ENCODE measurements at places on chromosomes 12 and 14.

GRCh38 chr12:121712190-121712460 is 427 bp upstream of the TMEM120B start:
- no peak for DNase-seq

DNA sequence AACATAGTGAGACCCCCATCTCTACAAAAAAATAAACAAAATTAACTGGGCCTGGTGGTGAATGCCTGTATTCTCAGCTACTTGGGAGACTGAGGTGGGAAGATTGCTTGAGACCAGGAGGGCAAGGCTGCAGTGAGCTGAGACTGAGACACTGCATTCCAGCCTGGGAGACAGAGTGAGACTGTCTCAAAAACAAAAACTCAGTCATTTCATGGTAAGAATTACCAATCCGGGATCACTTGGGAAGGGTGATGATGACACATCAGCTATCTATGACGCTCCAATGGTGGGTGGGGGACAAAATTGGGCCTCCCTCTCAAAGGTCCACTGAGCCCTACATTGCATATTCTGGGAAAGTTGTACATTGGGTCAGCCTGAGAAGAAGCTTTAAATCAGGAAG is 47.7 kb downstream of the SERPINA3 start:
- no peak for DNase-seq

DNA sequence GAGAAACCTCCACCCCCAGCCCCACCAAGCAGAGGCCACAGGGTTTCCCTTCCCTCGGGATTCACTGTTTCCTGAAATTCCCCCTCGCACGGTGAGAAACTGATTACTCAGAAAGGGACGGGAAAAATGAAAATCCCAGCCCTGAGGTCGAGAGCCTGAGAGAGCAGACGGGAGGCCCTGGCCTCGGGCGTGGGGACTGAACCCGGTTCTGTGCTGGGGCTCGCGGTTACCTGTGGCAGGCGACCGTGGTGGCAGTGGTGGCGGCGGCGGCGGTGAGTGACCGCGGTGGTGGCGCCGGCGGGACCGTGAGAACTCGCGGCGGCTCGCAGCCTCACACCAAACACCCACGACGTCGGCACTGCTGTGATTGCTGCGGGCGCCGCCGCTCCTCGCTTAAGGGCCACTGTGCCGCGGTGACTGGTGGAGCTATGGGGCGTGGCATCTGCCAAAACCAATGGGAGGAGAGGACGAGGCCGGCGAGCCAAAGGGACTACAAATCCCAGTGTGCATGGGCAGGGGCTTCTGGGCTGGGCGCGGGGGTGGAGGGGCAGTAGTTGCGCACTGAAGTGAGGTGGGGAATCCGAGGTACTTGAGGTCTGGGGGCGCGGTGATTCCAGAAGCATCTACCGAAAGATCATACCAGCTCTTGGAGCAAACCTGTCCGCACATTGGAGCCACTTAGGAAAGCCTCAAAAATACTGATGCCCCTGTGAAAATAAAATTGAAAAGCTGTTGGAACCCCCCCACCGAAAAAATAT is at the start of gene LGMN:
Gene LGMN (minus strand): TSS at position 369 of the 758 bp plus-strand sequence. CDS start 15,841 bp downstream, outside the sequence.
- peak; percentile 95 for DNase-seq

GRCh38 chr14:90585106-90585505 is 188.3 kb downstream of the CALM1 start:
- no peak for DNase-seq

GRCh38 chr12:94254270-94254669 is 105.9 kb downstream of the PLXNC1 start:
- no peak for DNase-seq

DNA sequence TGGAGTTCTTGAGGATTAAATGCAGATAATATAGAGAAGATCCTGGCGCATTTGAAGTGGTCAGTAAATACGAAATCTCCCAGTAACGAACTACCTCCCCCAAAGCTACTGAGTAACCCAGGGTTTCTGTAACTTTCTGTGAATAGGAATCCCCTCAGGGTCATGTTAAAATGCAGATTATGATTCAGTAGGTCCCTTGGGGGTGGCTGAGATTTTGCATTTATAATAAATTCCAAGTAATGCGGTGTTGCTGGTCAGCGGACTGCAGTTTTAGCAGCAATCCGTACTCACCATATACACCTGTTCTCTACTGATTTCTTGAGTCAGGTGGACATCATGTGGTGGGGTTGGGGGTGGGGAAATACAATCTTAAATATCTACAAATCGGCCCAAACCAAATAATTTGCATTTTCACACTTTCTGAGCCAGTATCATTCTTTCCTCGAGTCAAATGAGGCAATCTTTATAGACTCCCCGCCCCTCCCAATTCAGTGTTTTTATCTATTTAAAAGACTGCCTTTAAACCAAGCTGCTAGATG is 868 bp downstream of the SPATA7 start:
- DNase-seq: no peak

GRCh38 chr12:75944905-75945432 is 86.6 kb downstream of the PHLDA1 start:
- DNase-seq: no peak

DNA sequence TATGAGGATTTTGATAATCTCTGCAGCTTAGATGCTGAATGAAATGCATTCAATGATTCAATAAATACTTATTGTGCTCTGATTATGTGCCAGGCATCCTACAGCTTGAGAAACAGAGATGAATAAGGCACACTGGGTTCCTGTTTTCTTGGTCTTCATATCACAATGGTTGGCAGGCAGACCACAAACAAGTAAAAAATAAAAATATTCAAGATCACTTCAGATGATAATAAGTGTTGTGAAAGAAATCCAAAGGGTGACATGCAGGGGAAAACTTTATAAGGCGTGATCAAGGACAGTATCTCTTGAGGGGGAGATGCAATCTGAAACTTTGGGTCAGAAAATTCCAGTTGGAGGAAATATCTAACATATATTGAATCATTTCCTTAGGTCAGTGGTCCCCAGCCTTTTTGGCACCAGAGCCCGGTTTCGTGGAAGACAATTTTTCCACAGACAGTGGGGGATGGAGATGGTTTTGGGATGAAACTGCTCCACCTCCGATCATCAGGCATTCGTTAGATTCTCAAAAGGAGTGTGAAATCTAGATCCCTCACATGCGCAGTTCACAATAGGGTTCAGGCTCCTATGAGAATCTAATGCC is 73.7 kb upstream of the RAP1B start:
- DNase-seq: no peak

DNA sequence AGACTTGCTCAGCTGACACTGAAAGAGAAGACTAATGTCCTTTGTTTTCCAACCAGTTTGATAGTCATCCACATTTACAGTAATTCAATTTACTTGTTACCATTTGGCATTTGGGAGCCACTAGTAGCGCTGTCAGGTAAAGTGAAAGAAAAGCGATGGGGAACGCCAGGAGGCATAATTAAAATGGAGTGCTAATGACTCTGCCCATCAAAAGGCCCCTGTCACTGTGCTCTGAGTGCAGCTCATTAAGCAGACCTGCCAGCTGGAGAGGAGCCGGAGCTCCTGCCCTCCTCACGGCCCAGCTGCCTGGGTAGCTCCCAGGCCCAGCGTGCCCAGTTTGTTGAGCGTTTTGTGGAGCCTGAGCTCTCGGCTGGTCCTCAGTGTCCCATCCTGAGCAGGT is 463.6 kb upstream of the CCDC196 start:
- no peak for DNase-seq

DNA sequence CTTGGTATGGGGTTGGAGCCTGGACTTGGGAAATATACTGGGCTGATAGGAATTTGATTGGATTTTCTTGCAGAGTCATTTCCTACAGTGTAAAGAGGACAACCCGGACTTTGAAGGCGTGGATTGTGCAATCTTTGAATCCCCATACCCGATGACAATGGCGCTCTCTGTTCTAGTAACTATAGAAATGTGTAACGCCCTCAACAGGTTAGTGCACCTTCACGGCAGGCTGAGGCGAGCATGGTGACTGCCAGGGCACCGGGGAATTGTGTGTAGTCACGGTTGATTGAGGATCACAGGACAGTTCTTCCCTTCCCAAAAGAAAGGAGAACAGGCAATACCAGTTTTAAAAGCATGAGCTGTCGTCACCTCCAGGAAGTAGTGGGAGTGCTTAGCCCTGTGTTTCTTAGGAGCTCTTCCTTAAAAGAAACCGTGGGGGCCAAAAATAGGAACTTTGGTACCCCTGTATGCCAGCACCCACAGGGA is 58.3 kb downstream of the ANAPC7 start:
- no peak for DNase-seq

- no peak for DNase-seq
Observed at GRCh38 chr12:122942637-122943036, 23.6 kb downstream of the ABCB9 start.

DNA sequence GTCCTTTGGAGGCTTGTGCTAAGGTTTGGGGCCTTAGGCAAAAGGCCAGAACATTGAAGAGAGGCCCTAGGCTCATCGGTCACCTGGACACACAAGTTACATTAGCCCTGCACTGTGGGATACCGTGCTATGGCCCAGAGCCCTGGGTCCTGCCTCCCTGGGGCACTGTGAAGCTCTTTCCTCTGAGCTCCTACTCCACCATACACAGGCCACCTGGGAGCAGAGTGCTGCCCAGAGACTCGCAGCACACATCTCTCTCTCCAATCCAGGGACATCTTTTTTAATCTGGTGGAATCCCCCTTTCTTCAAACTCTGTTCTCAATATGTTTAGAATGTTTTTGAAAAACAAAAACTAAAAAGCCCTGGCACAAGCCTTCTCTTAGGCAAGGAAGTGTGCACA is 314.2 kb upstream of the RGS6 start:
- DNase-seq: no peak

- DNase-seq: no peak
Observed at GRCh38 chr12:6666211-6666610, 3.3 kb upstream of the ING4 start.

- DNase-seq: no peak
Observed at GRCh38 chr12:45726603-45727300, 2.8 kb upstream of the ARID2 start.

DNA sequence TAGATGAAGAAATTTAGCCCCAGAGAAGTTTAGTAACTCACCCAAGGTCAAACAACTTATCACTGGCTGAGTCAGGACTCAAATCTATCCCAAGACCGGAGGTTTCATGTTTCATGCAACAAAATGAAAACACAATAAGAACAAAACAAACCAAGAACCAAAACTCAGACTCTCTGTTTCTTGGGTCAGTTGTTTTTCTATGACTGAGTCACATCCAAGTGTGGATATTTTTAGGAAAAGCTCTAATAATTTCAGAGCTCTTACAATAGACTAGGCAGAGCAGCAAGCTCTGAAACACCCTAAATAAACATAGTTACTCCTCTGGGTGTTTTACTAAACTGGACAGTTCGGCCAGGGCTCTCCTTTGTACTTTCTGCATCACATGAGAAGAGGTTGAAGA is 87.6 kb upstream of the PRB2 start:
- DNase-seq: peak; percentile 70

GRCh38 chr12:109777544-109777943 is 55.7 kb downstream of the TRPV4 start:
- DNase-seq: peak; percentile 52

- DNase-seq: no peak
Observed at GRCh38 chr14:64612021-64612380, 62.2 kb downstream of the PPP1R36 start.

DNA sequence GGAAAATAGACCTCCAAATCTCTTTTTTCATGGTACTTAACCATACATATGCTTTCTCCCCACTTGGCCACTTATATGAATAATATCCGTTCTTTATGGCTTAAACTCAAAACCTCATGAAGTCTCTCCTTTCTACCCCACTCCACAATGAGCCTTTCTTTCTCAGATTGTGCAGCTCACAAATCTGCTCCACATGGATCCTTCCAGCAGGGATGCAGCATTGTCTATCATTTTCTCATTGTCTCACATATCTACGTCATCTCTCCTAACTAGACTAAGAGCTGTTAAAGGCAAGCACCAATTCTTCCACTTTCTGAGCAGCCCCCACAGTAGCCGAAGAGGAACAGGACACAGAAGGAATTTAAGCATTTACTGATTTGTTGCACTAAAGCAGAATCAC is 106.4 kb downstream of the HECTD4 start:
- no peak for DNase-seq

GRCh38 chr12:118959985-118960560 is 21.3 kb upstream of the SRRM4 start:
- DNase-seq: no peak

GRCh38 chr12:46918631-46919030 is 92.8 kb upstream of the SLC38A4 start:
- DNase-seq: no peak

DNA sequence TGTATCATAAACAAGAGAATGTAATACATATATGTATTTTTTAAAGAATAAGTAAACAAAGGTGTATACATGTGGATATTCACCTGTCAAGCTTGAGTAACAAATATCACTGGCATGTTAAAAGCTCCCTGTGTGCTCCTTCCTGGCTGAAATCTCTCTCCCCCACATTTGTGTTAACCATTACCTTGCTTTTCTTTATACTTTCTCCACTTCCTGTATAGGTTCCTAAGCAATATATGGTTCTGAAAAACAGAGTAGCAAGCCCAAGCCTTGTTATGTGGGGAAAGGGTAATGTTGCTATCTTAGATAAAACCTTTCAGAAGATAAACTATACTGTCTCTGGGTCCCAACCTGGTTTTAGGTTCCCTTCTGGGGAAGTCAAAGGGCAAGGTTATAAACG is 32.3 kb upstream of the TBC1D30 start:
- DNase-seq: no peak

DNA sequence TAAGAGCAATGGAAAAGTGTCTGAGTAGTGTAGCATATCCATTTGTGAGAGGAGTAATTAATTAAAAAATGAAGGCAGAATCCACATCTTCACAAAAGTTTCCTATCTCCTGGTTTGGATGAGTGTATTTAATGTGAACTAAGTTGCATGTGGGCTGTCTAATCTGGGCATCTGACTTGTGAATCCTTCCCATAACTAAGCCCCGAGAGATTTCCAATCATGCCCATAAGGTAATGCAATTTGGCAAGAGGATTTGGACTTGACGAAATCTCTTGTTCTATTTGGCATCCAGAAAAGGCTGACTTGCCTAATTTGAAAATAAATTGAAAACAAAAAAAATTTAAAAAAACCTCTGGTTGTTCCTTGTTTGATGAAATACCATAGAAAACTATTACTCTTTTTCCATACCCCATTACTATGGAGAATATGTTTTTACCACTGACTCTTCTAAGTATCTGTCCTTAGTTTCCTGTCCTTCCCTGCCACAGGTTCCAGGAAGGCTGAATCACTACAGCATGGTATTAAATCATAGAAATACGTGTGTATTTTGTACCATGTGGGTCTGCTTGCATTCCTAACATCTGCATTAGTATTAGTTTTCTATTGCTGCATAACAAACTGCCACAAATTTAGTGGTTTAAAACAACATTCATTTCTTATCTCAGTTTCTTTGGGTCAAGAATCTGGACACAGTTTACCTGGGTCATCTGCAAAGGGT is 48.4 kb downstream of the ETV6 start:
- DNase-seq: peak; percentile 83

GRCh38 chr12:104108755-104109445 is 29.1 kb downstream of the NFYB start:
- DNase-seq: peak; percentile 86

GRCh38 chr14:24542346-24542936 is 33.6 kb downstream of the CTSG start:
- DNase-seq: peak; percentile 40

GRCh38 chr14:53496668-53497067 is 343.5 kb upstream of the DDHD1 start:
- no peak for DNase-seq
